ENCODE measurements at places on chromosomes 5 and 9.

- DNase-seq, result peak; percentile 22
Observed at GRCh38 chr5:157772127-157772526, 28.6 kb downstream of the LSM11 start.

GRCh38 chr5:96857924-96858323 lies 18.4 kb upstream of the ERAP2 start:
- DNase-seq, result no peak

DNA sequence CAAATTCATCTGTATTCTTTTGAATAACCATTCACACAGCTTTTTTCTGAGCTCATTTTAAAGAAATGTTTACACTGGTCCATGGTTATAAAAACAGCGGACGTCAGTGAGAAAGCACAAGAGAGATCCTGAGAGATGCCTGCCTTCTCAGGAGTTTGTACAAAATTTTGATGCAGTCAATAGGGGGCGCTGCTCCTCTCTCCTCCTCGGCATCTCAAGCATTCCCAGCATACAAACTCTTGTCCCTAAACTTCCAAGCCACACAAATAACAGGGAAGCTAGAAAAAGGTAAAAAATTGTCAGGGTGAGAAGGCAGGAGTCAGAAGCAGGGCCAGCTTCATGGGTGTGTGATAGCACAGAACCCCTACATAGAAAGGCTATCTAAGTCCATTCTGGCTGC lies 11.2 kb upstream of the CCDC152 start:
- DNase-seq, result no peak

DNA sequence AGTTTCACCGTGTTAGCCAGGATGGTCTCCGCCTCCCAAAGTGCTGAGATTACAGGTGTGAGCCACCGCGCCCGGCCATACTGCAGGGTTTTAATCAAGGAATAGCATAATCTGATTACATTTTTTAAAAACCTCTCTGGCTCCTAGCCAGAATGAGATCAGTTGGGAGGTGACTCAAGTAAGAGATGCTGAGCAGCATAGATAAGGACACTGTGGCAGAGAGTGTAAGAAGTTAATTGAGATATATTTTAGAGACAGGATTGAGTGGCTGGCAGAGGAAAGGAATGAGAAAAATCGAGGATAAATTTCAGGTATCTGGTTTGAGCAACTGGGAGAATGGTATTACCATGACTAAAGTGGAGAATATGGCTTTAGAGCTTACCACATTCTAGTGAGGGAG lies 7.3 kb upstream of the RIGI start:
- DNase-seq, result no peak

All from stimulated activated CD4-positive, alpha-beta T cell treated with anti-CD3 and anti-CD28 coated beads, Interleukin-2, amount 100 ng/mL, for 24 hours (primary cell).